Heart left ventricle (tissue), 16 donors: ENCODE measurements at places on chromosomes 12 and 14. TPM values are rescaled to one million over a fixed set of nuclear protein-coding genes. Genes with fewer than 3 reads are reported as not detected.

DNA sequence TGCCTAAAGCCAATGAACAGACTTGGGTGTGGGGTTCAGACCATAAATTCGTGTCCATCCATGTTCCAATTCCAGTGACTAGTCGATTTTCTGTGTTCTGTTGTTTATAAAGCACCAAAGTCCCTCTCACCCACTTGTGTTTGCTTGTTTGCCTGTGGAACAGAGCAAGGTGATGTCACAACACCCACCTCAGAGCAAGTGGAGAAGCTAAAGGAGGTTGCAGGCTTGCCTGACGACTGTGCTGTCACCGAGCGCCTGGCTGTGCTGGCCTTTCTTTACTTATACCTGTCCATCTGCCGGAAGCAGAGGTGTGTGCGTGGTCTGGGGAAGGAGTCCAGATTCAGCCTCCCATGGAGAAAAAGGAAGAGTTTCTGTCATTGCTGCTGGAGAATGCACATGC is 6.0 kb downstream of the MVK start:
- DNase-seq: no peak

GRCh38 chr12:110475426-110475825 is 6.8 kb downstream of the FAM216A start:
- no peak for DNase-seq

- no peak for DNase-seq
These were observed 11.9 kb downstream of the PPP1R36 start for GRCh38 chr14:64561631-64562030.

The CREBL2 gene
- 15.6 TPM for polyA plus RNA-seq
